ENCODE measurements at places on chromosomes 16 and 17.
A peak's percentile ranks its signal among the peaks of the same experiment; 100 is the strongest.

- DNase-seq = no peak
Observed at GRCh38 chr17:79936641-79937381, 97.6 kb upstream of the CBX4 start.

GRCh38 chr17:48259694-48260291 is 152.2 kb downstream of the SNX11 start:
- no peak for DNase-seq

GRCh38 chr16:70428178-70428998 is 10.5 kb downstream of the ST3GAL2 start:
- peak; percentile 65 for DNase-seq

- DNase-seq = no peak
Observed at GRCh38 chr17:31487648-31488263, 96.3 kb downstream of the RAB11FIP4 start.

DNA sequence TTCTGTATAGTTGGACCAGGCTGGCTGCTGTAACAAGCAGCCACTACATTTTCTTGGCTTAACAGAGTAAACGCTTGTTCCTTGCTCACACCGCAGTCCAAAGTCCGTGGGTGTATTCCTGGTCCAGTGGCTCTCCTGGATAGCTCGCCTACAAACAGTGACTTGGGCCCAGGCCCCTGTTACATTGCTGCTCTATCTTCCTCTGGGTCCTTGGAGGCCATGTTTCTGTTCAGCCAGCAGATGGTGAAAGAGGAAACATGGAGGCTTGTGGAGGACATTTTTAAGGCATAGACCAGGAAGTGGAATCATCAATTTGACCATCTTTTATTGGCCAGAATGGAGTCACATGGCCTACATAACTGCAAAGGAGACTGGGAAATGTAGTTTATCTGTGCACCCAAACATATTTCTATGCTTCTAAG is 55.1 kb downstream of the ATP2C2 start:
- DNase-seq = no peak

GRCh38 chr16:79648826-79649225 is 48.3 kb upstream of the MAF start:
- no peak for DNase-seq

DNA sequence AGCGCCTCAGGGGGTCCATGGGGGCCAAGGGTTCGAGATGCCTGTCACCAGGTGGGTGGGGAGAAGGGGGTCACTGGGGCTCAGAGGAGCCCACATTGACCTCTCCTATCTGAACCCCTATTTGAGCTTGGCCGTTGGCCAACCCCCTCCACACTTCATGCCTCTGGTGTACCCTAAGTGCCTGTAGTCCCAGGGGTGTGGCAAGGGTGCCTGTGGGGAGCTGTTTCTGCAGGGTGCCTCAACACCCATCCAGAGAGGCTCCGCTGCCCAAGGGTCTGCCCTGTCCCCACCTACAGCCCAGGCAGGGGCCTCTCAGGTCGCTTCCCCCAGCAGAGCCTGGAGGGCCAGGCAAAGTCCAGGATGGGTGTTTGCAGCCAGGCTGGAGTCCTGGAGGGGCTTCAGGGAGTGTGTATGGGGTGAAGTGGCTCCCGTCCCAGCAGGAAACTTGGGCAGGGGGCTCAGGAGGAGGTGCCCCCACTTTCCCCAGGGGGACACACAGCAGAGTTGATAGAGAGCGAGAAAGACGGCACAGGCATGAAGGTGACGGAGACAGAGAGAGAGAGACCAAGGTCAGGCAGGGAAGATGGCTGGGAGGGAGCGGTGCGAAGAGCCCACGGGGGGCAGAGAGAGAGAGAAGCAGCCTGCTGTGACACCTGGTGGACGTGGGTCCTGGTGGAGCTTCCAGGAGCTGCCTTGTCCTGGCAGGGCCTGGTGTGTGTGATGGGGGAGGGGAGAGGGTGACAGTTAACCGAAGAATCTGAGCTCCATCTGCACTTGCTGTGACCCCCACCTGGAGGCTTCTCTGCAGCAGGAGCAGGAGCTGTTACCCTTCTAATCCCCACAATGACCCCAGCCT is at the start of gene SEPTIN12:
Gene SEPTIN12 (minus strand): TSS at position 719 of the 856 bp plus-strand sequence. CDS start 700 bp downstream, at position 19.
- no peak for DNase-seq

DNA sequence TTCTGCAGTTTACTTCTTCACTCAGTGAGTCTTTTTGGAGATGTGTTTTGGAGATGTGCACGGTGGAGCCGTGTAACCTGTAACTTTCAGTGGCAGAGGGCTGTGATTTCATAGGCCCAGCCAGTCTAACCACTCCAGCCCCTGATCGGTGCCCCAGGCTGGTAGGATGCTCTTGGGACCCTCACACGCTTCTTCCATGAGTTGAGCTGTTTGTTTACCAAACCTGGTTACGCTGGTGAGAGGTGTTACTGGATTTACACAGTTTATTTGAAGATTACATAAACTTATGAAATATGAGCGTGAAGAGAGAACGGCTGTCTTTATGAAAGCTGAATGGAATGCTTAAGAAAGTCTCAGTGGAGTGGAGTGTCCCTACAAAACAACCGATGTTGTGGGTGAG is 96.7 kb downstream of the CMIP start:
- no peak for DNase-seq

DNA sequence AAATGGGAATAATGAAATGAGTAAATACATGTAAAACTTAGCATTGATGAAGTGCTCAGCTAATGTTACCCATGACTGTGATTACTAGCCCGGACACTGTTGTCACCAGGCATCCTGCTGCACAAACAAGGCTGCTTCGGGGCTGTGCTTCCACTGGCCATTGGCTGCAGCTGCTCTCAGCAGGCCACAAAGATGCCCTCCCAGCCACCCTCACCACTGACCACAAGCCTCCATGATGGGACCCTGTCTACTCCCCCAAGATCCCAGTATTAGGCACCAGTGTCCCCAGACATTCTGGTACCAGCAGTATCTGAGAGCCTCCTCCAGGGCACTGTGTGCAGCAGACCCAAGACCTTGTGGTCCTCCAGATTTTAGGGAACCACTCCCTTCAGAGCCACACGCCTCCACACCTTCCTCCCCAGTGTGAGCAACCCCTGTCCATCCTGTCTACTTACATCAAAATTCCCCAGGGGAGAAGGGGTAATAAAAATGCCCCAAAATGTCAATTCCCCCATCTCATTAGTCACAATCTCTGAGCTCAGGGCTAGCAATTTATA is 19.7 kb upstream of the NUP93 start:
- DNase-seq = no peak

- no peak for DNase-seq
Observed at GRCh38 chr16:84080378-84080777, 36.4 kb downstream of the MBTPS1 start.

DNA sequence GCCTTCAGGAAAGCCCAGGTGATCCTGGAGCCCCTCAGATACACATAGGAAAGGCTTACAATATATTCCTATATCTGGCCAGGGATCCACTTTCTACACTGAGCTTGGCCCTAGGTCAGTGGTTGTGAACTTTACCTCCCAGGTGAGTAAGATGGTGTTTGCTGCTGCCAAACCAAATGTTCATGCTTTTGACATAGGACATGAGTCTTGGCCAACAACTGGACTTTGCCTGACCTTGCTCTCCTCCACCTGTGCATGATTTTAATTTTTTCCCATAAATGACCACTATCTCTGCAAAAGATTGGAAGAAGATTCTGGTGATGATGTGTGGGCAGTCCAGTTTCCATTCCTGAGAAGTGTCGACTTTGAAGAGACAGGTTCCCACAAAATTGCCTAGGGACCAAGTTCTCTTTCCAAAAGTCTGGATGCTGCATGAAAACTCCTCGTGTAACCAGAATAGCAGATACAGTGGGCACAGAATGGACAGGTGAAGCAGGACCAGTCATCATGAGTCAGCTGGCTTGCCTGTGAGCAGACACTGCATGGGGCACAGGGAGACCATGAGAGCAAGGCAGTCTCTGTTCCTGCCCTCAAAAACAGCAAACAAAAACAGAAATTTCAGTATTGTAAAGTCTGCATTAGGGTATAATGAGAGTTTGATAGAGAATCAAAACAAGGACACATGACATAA is 226.4 kb upstream of the MON1B start:
- no peak for DNase-seq

DNA sequence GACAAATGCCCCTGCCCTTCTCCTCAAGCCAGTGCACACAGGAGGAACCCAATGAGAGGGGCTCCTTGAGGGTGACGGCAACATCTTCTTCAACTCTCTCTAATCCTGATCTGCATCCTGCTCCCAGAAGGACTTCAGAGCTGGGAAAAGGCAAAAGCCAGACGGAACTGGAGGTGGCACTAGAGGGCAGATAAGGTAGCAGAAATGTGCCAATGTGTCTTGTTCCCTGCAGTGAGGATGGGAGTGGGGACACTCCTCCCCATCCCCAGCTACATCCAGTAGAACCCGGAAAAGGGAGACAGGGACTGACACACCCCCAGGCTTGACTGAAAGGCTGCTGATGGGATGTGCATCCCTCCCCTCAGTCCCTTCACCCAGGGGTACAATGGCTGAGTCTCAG is 28.5 kb downstream of the SRCIN1 start:
- DNase-seq = no peak

DNA sequence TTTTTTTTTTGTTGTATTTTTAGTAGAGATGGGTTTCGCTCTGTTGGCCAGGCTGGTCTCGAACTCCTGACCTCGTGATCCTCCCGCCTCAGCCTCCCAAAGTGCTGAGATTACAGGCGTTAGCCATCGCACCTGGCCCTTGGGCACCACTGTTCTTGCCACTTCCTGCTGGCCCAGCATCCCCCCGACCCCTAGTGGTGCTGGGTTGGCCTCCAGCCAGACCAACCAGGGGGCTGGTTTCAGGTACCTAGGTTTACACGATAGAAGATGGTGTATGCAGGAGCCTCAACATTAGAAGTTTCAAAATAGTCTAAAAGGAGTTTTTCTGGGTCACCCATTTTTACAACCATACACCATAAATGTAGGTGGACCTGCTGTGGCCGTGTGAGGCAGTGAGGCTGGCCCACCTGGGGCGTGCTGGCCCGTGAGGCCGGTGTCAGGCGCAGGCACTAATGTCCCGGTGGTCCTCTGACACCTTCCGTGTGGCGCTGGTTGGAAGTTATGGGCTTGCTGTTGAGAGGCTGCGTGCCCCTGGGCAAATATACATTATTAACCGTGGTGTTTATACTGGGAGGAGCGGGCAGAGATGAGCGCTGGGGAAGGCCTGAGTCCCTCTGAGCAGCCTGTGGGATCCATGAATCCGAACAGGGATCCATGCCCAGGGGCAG is 43.5 kb downstream of the CFAP20 start:
- no peak for DNase-seq

DNA sequence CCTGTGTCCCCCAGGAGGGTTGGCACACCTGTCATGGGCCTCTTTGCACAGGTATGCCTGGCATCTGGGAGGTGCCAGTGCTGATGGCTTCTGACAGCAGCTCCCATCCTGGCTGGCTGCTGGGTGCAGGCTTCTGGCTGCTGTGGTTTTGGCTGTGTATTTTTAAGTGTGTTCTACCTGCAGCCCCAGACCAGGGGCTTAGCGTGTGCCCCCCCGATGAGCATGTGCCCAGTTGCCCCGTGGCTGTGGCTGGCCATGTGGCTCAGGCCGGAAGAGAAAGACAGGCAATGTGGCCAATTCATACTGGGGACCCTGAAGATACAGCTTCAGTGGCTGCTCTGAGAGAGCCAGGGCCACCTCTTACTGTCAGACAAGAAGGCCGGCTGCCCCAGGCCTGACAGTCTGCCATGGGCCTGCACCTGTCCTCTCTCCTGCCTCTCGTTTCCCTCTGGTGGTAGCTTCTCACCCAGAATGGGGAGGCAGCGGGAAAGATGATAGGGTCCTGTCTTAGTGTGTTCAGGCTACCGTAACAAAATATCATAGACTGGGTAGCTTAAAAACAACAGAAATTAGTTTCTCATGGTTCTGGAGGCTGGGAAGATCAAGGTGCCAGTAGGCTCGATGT is 37.6 kb upstream of the LGALS9 start:
- DNase-seq = no peak

GRCh38 chr17:72150632-72151460 is 30.0 kb downstream of the SOX9 start:
- DNase-seq = no peak

DNA sequence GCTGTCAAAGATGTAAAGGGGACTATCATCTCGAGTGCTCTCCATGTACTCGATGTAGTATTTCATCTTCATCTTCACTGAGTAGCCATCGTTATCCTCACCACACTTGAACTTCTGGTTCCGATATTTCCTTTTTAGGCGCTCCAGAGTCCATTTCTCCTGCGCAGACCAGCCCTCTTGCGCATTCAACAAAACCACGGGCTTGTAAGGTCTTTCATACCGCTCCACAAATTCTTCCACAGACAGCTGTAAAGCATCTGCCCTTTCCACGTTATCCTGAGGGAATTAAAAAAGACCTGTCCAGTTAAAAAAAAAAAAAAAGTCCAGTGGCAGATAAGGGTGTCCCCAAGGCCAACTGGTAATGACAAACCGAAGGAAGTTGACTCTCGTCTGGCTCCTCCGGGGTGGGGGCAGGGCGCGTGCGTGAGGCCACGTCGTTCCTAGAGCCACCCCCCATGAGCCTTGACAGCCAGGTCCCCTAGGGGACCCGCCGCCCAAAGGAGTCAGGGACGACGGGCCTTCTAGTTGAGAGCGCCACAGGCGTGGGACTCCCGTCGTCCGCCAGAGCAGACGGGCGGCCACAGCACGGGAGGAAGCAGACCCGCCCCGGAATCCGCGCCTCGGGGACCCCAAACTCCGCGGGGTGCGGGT is 701 bp downstream of the JMJD6 start:
- DNase-seq = no peak

DNA sequence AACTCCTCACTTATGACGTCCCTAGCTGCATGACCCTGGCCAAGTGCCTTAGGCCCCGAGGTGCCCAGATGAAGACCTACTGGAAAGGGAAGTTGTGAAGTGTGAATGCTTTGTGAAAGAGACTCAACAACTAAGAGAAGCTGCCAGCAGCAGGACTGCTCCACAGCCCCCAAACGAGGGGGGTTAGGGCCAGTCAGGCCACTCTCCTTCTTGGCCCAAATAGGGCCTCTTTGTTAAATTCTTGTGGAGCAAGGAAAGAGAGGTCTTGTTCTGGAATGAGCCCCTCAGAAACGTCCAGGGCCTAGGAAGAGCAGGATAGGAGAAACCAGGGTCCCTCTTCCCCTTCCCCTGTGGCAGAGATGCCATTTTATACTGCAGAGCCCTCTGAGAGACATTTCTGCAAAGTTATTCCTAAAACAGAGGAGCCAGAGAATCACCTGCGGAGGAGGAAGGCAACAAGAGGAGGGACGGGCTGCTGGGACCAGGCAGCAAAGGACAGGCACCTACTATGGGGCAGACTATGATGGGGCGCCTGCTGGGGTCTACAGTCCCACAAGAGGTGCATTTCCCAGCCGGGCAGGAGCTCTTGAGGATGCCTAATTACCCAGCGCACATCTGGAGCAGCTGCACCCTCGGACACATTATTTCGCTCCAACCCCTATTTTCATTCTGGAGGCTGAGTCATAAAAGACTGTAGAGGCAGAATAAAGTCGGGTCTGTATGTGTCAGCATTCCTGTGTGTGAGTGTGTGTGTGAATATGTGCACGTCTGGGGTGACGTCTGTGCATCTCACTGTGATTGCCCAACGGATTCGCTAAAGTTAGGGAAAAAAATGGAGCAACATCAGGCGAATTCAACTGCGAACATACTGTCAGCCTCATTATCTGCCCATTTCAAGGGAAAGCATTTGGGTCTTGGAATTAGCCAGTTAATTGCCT is 11.4 kb upstream of the HOXB9 start:
- DNase-seq = no peak

GRCh38 chr17:37067555-37068111 is 118.9 kb downstream of the AATF start:
- DNase-seq = peak; percentile 22

- DNase-seq = no peak
Observed at GRCh38 chr17:8955021-8955959, 10.2 kb downstream of the PIK3R5 start.

- no peak for DNase-seq
Observed at GRCh38 chr16:979859-980594, 1.5 kb upstream of the SOX8 start.

- DNase-seq = no peak
Observed at GRCh38 chr16:4052801-4053293, 63.4 kb downstream of the ADCY9 start.
